ENCODE measurements at places on chromosomes 12 and 14. TPM values are rescaled to one million over a fixed set of nuclear protein-coding genes. Genes with fewer than 3 reads are reported as not detected.

GRCh38 chr12:8143261-8143660, 13.6 kb upstream of the ZNF705A start:
- no peak for DNase-seq

DNA sequence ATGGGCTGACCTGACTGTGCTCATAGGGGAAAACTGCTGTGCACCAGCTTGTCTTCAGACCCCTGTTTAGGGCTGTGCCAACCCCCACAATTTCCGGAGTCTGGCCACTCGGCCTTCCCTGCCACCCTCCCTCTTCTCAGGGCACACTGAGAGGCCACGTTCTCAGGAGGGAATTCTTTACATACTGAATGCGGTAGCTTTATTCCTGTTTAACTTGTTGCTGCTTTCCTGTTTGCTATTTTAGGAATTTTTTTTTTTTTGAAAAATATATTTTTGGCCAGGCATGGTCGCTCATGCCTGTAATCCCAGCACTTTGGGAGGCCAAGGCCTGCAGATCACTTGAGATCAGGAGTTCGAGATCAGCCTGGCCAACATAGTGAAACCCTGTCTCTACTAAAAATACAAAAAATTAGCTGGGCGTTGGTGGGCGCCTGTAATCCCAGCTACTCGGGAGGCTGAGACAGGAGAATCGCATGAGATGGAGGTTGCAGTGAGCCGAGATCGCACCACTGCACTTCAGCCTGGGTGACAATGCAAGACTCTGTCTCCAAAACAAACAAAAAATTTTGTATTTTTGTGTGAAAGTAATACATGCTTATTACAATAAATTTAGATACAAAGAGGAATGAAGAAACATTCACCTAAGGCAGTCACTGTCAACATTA, 39.5 kb downstream of the TPCN1 start:
- DNase-seq = no peak

- DNase-seq = no peak
Observed at GRCh38 chr12:89384050-89384758, 31.9 kb upstream of the DUSP6 start.

- DNase-seq = no peak
Observed at GRCh38 chr12:83979785-83980184, 932.8 kb downstream of the SLC6A15 start.

The NFE2 gene
- 252 TPM for total RNA-seq

Measured in K562 (cell line).